ENCODE measurements at places on chromosomes 6 and 20.

DNA sequence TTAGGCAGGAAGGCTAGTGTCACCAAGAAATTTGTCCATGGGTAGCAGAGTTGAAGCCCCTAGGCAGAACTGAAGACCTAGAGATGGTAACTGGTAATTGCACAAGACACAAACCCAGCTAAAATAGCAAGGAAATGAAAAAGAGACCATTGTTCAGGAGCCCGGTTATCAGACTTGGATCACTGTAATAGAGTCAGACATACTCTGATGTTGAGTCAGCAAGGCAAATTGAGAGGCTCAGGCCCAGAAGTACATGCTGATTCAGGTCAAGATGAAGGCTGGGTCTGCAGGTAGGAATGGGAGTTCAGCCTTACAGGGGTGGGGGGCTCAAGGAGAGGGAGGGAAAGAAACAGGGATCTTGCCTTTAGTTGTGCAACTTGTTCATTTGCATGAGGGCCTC lies 6.5 kb upstream of the TMEM242 start:
- no peak for DNase-seq

DNA sequence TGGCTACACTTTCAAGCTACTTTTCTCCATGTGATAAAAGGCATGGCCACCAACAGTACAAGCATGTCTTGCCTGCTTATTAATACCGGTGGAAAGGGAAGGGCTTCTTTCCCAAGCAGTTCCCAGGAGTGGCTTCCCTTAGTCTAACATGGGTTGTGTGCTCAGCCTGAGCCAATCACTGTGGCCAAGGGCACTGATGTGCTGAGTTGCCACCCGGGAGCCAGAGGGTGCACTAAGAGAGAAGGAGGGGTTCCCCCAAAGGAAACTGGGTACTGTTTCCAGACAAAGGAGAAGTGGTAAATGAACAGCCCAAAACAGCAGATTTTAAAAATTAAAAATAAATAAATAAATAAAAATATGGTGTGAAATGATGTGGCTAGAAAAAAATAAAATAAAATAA lies 68.5 kb downstream of the BANF2 start:
- DNase-seq = no peak

DNA sequence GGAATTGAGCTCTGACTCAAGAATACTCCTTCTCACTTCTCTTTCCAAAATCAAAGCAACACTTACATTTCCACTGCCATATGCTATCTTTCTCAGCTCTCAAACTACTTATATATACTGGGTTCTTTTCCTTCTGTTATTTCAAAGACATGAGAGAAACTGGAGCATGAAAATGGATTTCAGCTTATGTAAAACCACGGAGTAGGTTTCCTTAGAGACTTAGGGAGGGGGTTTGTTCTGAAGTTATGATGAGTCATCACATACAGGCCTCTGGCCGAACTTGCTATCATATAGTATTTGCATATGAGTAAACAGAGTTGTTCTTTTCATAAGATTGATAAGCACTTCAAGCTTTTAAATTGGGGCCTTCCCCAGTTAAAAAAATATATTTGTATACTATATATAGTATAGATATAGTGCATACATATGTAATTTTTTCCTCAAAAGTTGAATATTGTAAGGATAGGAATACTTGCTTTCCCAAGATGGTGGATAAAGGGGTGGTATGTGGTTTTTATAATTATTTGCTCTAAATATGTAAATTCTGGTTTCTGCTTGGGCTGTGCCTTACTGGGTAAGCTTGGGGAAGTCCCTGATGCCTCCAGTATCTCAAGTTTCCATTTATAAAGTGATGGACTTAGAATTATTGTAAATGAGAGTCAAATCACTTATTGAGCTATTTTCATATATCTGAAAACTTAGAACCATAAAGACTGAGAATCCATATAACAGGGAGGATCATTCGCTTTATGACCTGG lies 273.9 kb downstream of the RFPL4B start:
- DNase-seq = no peak

GRCh38 chr6:36039112-36039511 lies 11.5 kb downstream of the MAPK14 start:
- DNase-seq = no peak

DNA sequence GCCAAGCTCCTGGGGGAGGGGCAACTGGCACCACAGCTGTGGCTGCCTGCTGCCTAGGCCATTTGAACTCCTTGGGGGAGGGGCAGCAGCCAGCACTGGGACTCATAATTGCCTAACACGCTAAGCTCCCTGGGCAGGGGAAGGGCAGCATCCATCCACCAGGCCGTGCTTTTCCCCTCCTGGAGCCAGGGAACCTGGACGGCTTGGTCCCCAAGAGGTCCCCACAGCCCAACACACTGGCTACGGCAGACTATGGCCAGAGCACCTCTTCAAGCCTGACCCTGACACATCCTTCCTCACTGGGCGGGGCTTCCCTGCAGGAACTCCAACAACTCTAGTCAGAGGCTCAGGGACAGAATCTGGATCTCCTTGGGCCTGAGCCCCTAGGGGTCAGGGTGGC lies 269.4 kb downstream of the RNF144B start:
- no peak for DNase-seq

DNA sequence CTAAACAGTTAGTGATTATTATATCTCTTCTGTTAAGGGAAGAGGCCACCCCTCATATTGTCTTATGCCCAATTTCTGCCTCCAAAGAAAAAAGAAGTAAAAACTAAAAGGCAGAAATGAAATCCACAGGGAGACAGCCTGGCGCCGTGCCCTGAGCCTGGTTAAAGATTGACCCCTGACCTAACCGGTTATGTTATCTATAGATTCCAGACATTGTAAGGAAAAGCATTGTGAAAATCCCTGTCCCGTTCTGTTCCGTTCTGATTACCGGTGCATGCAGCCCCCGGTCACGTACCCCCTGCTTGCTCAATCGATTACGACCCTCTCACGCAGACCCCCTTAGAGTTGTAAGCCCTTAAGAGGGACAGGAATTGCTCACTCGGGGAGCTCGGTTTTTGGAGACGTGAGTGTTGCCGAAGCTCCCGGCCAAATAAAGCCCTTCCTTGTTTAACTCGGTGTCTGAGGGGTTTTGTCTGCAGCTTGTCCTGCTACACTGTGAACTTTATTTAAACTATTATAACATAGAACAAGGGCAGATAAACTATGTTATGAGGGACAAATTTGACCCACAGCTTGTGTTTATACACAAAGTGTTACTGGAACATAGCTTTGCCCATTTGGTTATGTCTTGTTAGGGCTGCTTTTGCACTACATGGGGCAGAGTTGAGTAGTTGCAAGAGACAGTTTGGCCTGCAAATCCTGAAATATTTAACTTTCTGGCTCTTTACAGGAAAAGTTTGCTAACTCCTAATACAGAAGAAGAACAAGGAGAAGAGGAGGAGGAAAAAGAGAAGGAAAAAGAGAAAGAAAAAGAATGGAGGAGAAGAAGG lies 49.6 kb downstream of the CD24 start:
- no peak for DNase-seq

- no peak for DNase-seq
Measured at GRCh38 chr20:56542489-56543030, 9.5 kb downstream of the FAM209B start.

GRCh38 chr6:87697581-87698546 lies 4.2 kb downstream of the AKIRIN2 start:
- no peak for DNase-seq

DNA sequence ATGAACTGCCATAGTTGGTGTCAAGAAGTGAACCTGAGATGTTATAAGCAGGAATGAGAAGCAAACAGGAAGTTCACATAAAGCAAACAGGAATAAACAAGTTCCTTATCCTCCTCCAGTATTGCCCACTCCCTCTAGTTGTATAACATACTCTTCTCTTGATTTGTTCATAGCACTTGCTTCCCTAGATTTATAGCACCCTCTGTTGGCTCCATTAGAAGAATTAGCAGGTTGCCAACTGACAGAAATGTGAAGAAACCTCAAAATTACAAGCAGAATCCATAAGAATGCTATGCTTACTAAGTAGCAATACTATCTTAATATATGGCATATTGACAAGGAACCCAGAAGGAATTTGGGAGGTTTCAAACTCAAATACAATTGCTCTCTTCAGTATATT lies 195.4 kb downstream of the TBX18 start:
- no peak for DNase-seq

GRCh38 chr6:32154514-32155161 lies 697 bp downstream of the PPT2 start:
- DNase-seq = peak; percentile 72

GRCh38 chr6:6656287-6656686 lies 67.8 kb downstream of the LY86 start:
- no peak for DNase-seq

DNA sequence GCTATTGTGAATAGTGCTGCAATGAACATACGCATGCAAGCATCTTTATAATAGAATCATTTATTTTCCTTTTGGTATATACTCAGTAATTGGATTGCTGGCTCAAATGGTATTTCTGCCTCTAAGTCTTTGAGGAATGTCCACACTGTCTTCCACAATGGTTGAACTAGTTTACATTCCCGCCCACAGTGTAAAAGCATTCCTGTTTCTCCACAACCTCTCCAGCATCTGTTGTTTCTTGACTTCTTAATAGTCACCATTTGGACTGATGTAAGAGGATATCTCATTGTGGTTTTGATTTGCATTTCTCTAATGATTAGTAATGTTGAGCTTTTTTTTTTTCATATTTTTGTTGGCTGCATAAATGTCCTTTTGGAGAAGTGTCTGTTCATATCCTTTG lies 208.7 kb downstream of the PHF3 start:
- DNase-seq = no peak

- no peak for DNase-seq
Measured at GRCh38 chr6:46909371-46909770, 12.4 kb downstream of the ADGRF5 start.

All from HEK293T (cell line).